Progenitor cell of endocrine pancreas (in vitro differentiated cells): ENCODE measurements at places on chromosomes 4 and X. TPM values are rescaled to one million over a fixed set of nuclear protein-coding genes. Genes with fewer than 3 reads are reported as not detected.

Gene PGAM4
- not detected in 2 replicates for total RNA-seq

Gene RRH
- total RNA-seq = 0.33 and 0.57 TPM in 2 replicates

Gene STBD1
- total RNA-seq = 1.9 TPM in 2 replicates

Gene TSPAN5
- 6.1 and 7.5 TPM in 2 replicates for total RNA-seq

- H3K4me3 ChIP-seq = no peak overlapping the region
Measured at GRCh38 chr4:73621357-73621756, 1.1 kb upstream of the RASSF6 start.

DNA sequence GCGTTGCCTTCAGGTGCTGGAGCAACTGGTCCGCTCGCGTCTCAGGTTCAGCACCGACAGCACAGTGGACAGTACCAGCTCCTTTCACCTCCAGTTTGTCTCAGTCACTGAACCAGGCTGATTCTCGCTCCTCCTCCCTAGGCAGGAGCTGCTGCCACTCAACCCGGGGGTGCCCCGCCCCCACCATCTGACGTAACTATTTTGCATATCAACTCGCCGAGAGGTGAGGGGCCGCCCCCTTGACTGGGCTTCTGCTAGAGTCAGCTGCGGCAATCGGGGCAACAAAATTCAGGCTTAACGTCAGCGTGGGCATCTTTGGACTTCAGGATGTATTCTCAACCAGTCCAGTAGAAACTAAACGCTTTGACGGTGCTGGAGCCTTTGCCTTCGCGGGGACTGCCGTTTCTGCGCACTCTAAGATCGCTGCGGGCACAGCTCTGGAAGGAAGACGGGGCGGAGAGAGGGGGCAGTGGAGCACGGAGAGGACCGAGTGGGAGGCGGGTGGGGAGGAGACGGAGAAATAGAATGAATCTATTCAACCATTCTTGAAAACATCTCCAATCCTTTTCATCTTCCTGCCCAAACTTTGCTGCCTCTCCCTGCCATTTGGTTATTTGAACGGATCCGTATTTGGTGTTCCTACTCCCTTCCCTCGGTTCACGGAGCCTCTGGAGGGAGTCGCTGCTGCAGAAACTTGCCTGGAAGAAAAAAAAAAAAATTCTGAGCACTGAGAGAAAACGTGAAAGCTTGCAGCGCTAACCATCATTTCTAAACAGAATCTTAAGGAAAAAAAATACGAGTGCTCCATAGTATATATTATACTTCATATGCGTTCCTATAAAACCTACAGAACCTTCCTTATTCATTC is at the start of gene FSTL5:
Gene FSTL5, minus strand, starts transcription at position 109 of the 868 bp plus-strand sequence. CDS start 52,604 bp downstream, outside the sequence.
- H3K27me3 ChIP-seq = no peaks in the 10 kb centered on the region
- peak; percentile 87 for DNase-seq
- H3K27ac ChIP-seq = peak within 1 kb of the TSS; percentile 98
- peaks cover 25% of the 10 kb centered on the region for H3K4me1 ChIP-seq
- no peaks in the 10 kb centered on the region for H3K36me3 ChIP-seq
- peak within 1 kb of the TSS; percentile 99 for H3K4me3 ChIP-seq

DNA sequence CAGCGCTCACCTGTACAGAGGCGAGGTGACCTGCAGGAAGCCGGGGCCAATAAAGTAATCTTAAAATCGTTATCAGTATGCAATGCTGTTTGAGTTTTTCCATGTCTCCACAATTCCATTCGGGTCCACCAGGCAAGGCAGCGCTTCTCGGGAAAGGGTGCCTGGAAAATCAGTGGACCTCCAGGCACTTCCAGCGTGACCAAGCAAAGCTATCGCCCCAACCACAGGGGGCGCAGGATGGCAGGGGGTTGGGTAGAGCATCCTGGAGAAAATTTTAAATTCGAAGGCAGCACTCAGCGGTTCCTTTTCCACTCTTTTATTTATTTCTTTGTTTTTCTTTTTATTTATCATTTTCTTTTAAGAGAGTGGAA is 5.4 kb upstream of the SOX3 start:
- no peak for DNase-seq
- peaks cover 94% of the 10 kb centered on the region for H3K27me3 ChIP-seq
- no peak overlapping the region for H3K27ac ChIP-seq
- no peaks in the 10 kb centered on the region for H3K36me3 ChIP-seq
- no peak overlapping the region for H3K4me3 ChIP-seq

DNA sequence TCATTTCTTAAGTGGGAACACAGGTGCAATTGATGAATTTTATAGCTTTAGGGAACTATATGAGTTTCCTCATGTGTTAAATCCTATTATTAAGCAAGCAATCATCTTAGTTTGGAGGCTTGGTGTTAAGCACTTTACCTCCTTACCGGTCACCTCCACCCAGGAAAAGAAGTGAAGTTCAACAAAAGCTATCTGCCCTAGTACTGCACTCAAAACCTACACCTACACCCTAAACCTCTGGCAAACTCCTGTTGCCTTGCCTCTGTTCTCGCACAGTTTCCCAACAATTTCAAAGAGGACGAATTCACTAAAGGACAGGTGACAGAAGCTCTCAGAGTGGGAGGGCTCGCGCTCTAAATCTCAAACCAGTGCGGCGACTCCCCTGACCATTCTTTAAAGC is 85.7 kb upstream of the TENT5D start:
- DNase-seq = no peak
- peak overlapping the region; percentile 56 for H3K4me3 ChIP-seq
- H3K36me3 ChIP-seq = no peaks in the 10 kb centered on the region
- H3K27ac ChIP-seq = no peak overlapping the region
- H3K4me1 ChIP-seq = no peaks in the 10 kb centered on the region
- no peaks in the 10 kb centered on the region for H3K27me3 ChIP-seq

DNA sequence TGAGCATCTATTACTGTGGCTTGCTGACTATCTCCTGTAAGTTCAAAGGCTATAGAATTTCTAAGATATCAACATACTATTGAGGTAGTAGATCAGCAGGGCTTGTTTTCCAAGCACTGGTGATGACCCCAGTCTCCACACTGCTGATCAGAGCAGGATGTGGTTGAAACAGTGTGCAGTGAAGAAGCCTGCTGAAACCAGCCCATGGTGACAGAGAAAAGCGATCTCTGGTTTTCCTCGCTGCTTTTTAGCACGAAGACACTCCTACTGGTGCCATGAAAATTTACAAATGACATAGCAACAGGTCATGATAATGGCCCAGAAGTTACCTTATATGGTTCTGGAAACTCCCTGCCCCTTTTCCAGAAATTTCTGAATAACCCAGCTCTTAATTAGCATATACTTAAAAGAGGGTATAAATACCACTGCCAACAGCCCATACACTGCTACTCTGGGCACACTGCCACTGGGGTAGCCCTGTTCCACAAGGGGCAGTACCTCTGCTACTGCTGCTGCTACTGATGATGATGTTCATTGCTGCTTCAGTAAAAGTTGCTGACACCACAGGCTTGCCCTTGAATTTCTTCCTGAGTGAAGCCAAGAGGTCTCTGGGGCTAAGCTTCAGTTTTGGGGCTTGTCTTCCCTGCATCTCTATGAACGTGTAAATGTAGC is 1689.5 kb upstream of the PCDH10 start:
- no peak overlapping the region for H3K27ac ChIP-seq
- H3K27me3 ChIP-seq = no peaks in the 10 kb centered on the region
- DNase-seq = no peak
- H3K36me3 ChIP-seq = no peaks in the 10 kb centered on the region

GRCh38 chr4:172155838-172156345 is 342.7 kb downstream of the GALNTL6 start:
- no peak overlapping the region for H3K4me3 ChIP-seq
- peaks cover 14% of the 10 kb centered on the region for H3K27me3 ChIP-seq

GRCh38 chr4:104596189-104596588 is 101.5 kb upstream of the CXXC4 start:
- H3K4me3 ChIP-seq = no peak overlapping the region
- H3K27me3 ChIP-seq = no peaks in the 10 kb centered on the region
- DNase-seq = no peak
- H3K36me3 ChIP-seq = no peaks in the 10 kb centered on the region

DNA sequence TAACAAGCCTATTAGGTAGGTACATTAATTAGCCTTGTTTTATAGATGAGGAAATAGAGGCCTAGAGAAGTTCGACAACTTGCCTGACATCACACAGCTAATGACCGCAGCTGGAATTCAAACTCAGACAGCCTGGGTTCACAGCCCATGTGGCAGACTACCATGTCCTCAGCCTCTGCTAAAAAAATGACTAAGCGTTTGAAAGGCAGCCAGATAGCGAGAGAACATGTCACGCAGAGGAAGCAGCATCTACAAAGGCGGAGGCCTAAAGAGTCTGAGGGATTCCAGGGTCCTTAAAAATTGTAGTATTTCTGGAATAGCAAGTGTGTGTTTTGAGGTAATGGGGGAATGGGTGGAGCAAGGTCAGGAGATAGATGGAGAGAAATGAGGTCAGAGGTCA is 33.2 kb upstream of the BMP15 start:
- no peaks in the 10 kb centered on the region for H3K27me3 ChIP-seq
- H3K36me3 ChIP-seq = no peaks in the 10 kb centered on the region
- no peaks in the 10 kb centered on the region for H3K4me1 ChIP-seq
- DNase-seq = no peak
- H3K4me3 ChIP-seq = no peak overlapping the region

- peaks cover 13% of the 10 kb centered on the region for H3K4me1 ChIP-seq
- no peak overlapping the region for H3K27ac ChIP-seq
- no peak overlapping the region for H3K4me3 ChIP-seq
- DNase-seq = no peak
- no peaks in the 10 kb centered on the region for H3K27me3 ChIP-seq
Measured at GRCh38 chrX:16469870-16470269, 180.1 kb upstream of the S100G start.

DNA sequence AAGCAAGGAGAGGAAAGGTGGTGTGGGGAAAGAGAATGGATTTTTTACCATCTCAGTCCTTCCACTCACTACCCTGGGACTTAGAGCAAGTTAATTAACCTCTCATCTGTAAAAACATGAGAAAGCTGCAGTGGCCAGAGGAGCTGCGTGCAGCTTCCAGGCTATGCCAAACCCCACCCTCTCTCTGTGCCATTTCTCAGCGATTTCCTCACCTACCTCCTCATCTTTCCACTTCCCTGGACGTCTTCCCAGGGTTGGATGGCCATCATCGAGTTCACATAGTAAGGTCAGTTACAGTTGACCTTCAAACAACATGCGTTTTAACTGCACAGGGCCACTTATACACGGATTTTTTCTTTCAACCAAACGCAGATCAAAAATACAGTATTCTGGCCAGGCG is 64.3 kb downstream of the SMIM20 start:
- DNase-seq = no peak
- H3K27ac ChIP-seq = no peak overlapping the region
- no peaks in the 10 kb centered on the region for H3K27me3 ChIP-seq
- no peaks in the 10 kb centered on the region for H3K36me3 ChIP-seq
- peaks cover 1% of the 10 kb centered on the region for H3K4me1 ChIP-seq
- H3K4me3 ChIP-seq = no peak overlapping the region
